Lung (tissue), 17 donors: ENCODE measurements at places on chromosomes 1 and 21. TPM values are rescaled to one million over a fixed set of nuclear protein-coding genes. Genes with fewer than 3 reads are reported as not detected.
A peak's percentile ranks its signal among the peaks of the same experiment; 100 is the strongest.

Gene CCDC18
- 4.2 TPM for total RNA-seq

DNA sequence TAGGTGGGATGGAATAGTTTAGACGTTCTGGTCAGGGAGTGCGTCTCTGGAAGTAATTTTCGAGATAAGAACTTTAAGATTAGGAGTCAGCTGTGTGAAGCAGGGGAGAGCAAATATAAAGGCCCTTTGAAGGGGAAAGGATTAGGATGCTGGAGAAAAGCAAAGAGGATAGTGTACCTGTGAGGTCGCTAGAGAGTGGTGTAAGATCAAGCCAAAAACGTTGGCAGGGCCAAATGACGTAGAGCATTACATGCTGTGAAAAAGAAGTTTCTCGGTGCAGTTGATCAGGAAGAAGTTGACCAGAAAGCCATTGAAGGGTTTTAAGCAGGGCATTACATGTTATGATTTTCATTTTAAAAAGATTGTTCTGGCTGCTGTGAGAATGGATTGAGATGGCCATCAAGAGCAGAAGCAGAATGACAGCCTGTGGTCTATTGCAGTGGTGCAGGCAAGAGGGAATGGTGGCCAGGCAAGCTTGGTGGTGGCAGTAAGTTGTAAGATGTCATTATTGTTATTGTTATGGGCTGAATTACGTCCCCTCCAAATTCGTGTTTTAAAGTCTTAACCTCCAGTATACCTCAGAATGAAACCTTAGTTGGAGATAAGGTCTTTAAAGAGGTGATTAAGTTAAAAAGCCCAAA, 113.6 kb upstream of the KIF26B start:
- no peak for DNase-seq

GRCh38 chr1:60866917-60867531, 215.3 kb upstream of the NFIA start:
- DNase-seq = peak; percentile 81

DNA sequence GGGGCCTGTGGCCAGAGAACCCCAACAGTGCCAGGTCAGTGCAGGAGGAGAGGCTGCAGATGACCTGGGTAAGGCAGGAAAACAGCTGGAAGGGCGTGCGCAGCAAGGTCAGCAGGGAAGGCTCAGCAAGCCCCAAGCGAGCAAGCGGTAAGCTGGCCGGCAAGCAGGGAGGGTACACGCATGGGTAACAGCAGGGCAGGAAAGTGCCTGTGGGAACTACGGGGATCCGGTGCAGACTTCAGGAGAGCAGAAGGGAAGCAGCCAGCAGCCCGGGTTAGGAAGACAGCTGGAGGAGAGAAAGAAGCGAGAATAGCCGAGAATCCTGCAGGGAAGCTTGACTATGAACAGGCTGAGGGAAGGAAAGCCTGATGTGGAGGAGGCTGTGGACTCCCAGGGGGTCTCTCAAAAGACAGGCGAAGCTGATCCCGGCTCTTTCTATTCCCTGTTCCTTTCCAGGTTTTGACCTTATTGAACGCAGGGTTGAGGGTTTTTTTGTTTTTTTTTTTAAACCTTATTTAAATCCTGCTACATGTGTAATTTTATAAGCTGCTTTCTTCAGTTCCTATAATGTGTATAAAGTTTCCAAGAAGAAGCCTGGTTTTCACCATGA, 20.9 kb downstream of the UMODL1 start:
- no peak for DNase-seq

DNA sequence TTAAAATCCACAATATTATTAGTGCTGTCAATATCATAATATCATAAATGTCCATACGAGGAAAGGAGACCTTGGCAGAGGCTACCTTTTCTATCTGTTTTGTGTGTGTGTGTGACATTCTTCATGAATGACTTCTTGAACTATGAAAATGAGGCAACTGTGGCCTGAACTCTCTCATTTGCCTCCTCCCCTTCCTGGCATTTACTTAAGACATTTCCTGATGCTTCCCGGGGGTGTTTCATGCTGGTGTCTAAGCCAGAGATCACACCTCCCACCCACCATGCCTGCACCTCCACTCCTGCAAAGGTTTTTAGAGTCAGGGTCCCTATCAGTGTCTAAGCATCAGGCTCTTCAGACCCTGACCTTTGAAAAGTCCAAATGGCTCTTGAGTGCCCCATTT, 420.9 kb downstream of the KIF26B start:
- DNase-seq = no peak

GRCh38 chr1:12246584-12246983, 16.8 kb downstream of the VPS13D start:
- DNase-seq = no peak

Gene AIRE
- total RNA-seq = 0.37 TPM

DNA sequence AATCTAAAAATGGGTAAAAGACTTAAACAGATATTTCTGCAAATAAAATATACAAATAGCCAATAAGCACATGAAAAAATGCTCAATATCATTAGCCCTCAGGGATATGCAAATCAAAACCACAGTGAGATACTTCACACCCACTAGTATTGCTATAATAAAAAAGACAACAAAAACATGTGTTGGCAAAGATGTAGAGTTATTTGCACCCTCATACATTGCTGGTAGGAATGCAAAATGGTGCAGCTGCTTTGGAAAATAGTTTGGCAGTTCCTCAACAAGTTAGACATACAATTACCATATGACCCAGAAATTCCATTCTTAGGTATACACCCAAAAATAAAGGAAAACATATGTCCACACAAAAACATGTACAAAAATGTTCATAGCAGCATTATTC, 30.2 kb downstream of the ZZZ3 start:
- DNase-seq = no peak

Gene CD1D
- total RNA-seq = 3.7 TPM

- no peak for DNase-seq
Measured at GRCh38 chr1:212302745-212303383, 17.7 kb downstream of the PPP2R5A start.

GRCh38 chr1:156102633-156103511, 11.6 kb upstream of the LMNA start:
- peak; percentile 19 for DNase-seq

DNA sequence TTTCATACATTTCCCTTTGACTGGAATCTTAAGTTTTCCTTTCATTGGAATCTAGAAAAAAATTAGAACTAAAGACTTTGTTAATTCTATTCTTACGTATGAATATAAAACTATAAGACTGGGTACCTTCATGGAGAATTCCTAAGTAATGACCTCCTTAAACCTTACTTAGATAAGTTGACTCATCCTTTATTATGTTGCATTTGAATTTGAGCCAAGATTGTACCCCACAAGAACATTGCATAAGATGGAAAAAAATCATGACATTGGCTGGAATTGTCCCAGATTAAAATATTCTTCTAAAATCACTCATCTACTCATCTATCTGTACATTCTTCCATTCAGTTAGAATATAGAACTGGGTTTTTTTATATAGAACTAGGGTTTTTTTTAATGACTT, 137.4 kb downstream of the C1orf21 start:
- DNase-seq = no peak

DNA sequence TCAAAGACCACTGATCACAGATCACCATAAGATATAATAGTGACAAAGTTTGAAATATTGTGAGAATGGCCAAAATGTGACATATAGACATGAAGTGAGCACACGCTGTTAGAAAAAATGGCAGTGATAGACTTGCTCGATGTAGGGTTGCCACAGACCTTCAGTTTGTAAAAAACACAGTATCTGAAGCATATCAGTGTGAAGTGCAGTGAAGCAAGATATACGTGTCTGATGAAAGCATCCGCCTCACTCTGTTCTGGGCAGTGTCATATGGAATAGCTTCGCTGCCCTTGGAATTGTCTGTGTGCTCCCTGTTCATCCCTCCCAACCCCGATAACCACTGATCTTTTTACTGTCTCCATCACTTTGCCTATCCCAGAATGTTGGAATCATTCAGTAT, 50.7 kb downstream of the GALNT2 start:
- no peak for DNase-seq

GRCh38 chr1:193434319-193434718, 247.9 kb upstream of the B3GALT2 start:
- no peak for DNase-seq

DNA sequence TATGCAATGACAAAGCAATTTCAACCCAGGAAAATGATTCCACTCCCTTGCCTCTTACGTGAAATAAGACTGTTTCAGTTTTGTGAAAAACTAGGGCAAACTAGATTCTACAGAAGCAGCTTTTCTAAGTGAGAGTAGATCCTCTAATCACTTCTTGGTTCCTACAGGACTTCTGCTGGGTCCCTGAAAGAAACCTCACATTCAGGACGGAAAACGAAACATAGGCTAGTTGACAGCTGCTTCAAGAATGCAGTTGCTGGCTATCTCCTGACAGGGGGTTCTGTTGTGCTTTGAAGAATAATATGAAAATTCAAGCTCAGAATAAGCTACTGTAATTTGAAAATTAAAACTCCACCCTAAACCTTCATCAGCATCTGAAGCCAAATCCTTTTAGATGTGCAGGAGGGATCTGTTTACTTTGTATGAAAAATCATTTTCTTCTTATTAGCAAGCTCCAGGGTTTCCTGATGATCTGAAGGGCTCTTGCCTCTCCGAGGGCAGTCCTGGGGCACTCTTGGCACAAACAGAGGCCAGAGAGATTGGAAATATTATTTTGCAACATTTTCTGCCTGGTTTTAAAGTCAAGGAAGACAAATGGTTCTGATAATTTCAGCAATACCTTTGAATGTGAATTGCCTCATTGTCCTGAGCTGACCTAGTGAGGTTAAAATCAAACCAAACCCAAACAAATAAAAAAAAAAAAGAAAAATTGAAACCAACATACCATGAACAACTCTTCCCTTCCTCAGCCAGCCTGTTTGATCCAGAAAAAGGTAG, 55.0 kb downstream of the NTMT2 start:
- DNase-seq = peak; percentile 17

Gene RGS1
- total RNA-seq = 86.6 TPM

Gene GOLPH3L
- 37.2 TPM for total RNA-seq

DNA sequence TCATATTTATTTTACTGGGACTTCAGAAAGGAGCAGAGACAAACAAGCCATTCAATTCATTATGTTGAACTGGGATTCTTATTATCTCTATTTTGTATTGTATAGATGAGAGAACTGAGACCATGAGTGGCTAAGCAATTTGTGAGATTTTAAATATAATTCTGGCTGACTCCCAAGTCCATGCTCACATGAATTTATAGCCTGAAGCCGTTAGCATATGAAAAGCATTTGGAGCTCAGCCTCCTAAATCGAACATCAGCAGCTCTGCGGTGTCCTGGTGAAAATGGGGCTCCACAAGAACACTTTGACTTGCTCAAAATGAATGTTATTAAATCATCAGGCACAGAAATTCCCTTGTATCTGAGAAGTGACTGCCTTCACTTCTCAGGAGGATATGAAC, 96.8 kb upstream of the DPT start:
- DNase-seq = no peak

DNA sequence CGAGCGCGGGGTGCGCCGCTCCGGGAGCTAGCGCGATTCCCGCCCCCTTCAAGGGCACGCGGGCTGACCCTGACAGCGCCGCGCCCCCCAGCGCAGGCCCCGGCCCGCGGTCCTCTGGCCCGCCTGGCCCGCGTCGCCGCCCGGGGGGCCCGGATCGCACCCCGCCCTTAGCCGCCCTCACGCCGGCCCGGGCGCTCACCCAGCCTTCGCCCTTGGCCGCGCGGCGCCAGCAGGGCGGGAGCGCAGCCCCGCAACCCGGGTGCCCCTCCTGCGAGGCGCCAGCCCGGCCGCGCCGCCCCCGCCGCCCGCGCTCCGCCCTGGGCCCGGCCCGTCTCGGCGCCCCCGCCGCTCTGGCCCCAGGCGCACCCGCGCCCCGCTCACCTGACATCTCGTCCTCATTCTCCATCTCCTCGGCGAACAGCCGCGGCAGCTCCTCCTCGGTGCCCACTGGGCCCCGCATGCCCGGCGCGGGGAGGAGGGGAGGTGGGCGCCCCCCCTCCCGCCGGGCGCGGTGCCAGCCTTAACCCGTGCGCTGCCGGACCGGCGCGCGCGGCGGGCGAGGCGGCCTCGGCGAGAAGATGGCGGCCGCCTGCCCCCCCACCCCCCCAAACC, 451 bp downstream of the CHD5 start:
- DNase-seq = no peak

Gene CCSAP
- total RNA-seq = 5.3 TPM

Gene PROK1
- total RNA-seq = not detected

Gene THEM5
- not detected for total RNA-seq

DNA sequence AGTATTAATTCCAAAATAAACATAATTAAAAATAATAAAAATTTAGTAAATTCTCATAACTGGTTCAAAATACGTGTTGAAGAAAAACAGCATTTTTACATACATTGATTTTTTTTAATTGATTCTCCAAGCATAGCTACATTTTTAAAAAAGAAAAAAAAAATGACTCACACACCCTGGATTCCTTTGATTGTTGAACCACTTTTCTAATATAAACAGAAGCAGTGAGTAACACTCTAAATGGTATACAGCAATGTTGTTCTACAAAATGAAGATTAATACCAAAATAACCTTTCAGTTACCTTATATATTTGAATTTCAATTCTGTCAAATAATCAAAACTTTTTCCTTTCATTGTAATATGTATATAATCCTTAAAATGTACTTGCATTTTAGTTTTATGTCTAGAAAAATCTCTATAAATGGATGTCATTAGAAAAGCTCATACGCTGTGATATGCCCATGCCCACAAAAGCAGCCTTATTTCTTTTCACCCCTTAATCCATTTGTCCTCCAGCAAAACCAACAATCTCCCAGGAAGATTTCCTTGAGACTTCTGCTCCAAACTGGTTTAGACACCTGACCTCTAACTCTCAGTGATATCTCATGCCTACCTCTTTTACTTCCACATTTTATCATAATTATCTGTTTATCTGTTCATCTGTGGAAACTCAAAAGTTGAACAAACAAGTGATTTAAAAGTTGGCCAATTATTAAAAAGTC, 246.4 kb upstream of the NR5A2 start:
- DNase-seq = no peak

GRCh38 chr1:44632598-44632997, 41.7 kb downstream of the TMEM53 start:
- no peak for DNase-seq

GRCh38 chr1:107669996-107670395, 295.0 kb downstream of the VAV3 start:
- DNase-seq = peak; percentile 77

DNA sequence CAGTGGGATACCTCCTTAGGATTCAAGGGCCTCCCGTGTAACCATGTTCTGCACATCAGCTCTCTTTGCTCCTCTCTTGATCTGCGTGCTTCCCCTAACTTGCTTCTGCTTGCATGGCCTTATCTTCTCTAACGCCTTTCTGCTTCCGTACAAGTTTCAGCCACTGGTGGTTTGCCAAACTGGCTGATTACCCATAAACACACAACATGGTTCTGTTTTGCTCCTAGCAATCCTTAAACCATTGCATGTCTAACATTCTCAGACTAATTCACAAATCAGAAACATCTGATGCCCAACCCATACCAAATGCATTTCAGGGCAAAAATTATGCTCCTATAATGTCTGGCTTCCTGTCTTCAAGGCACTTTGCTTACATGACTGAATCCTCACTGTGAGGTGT, 166.4 kb downstream of the PBX1 start:
- DNase-seq = peak; percentile 86

Gene LEPROT
- 88.6 TPM for total RNA-seq

- no peak for DNase-seq
Measured at GRCh38 chr1:66773227-66773626, 21.0 kb downstream of the DYNLT5 start.

GRCh38 chr1:9112961-9113880, 15.7 kb downstream of the GPR157 start:
- no peak for DNase-seq

- no peak for DNase-seq
Measured at GRCh38 chr1:247409869-247410544, 6.0 kb upstream of the NLRP3 start.
